ENCODE measurements at places on chromosomes 2 and 18. TPM values are rescaled to one million over a fixed set of nuclear protein-coding genes. Genes with fewer than 3 reads are reported as not detected.

- H3K27ac ChIP-seq = no peak overlapping the region
- no peaks in the 10 kb centered on the region for H3K27me3 ChIP-seq
- H3K36me3 ChIP-seq = no peaks in the 10 kb centered on the region
Observed at GRCh38 chr2:99762714-99763113, 272.9 kb upstream of the REV1 start.

GRCh38 chr2:12110074-12110473 is 363.6 kb downstream of the LPIN1 start:
- peaks cover 27% of the 10 kb centered on the region for H3K4me1 ChIP-seq
- H3K36me3 ChIP-seq = no peaks in the 10 kb centered on the region
- peak overlapping the region; percentile 13 for H3K4me3 ChIP-seq
- no peak overlapping the region for H3K27ac ChIP-seq

DNA sequence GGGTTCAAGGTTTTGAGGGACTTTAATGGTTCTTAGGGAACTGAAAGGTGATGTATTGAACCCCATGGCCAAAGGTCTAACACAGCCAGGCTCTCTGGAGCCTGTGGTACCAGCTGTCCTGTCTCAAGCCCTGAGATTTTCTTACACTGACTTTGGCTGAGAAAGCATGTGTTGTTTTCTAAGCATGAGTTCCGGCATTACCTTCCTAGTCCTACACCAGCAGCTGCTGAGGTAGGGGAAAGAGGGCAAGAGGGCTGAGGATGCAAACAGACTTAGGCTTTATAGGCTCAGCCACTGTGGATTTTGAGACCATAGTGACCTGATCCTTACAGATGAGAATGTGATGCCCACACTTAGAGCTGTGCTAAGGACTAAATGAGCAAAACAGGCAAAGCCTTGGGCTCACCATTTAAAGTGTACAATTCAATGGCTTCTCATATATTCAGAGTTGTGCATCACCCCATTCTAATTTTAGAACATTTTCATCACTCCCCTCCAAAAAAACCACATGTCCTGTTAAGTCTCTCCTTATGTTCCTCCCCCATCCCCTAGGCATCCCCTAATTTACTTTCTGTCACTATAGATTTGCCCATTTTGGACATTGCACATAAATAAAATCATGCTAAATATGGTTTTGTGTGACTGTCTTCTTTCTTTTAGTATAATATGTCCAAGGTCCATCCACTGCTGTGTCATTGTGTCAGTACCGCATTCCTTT is 99.7 kb upstream of the OTOS start:
- no peak overlapping the region for H3K27ac ChIP-seq
- DNase-seq = no peak
- no peaks in the 10 kb centered on the region for H3K4me1 ChIP-seq

DNA sequence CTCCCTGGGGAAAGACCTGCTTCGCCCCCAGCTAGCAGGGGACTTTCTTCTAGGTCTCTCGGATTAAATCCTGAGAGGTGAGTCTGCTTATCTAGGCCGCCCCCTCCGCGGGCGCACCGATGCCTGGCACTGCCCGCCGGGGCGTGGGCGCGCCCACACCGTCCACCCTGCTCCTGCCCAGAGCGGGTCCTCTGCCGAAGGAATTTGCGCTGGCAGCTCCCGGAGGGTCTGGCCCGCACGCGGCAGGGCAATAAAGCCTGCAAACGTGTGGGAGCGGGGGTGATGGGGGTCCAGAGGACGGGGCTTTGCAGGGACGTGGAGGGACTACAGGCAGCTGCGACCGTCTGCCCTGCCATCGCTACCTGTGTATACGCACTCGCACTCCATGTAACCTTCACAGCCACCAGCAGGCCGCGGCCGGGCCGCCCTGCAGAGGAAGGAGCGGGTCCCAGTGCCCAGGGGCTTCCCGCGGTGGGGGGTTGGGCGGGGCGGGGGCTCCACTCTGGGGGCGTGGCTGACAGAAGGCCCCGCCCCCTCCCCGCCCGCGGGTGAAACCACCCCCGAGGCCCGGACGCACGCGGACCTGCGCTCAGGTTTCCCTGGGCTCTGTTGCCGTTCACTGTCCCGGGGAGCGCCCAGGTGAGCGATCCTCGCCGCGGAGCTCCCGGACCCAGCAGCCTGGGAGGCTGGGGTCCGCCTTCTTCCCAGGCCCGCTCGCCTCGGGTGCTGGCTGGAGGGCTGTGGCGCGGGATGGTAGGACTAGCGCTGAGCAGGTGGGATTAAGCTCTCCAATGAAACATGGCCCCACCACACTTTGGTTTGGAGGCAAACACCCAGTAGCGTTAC is 174.5 kb upstream of the HS6ST1 start:
- H3K36me3 ChIP-seq = no peaks in the 10 kb centered on the region
- H3K27ac ChIP-seq = no peak overlapping the region

GRCh38 chr2:74884118-74884762 is 50.3 kb downstream of the HK2 start:
- peaks cover 83% of the 10 kb centered on the region for H3K36me3 ChIP-seq
- H3K27me3 ChIP-seq = no peaks in the 10 kb centered on the region
- H3K4me3 ChIP-seq = no peak overlapping the region
- H3K27ac ChIP-seq = no peak overlapping the region

- H3K4me3 ChIP-seq = no peak overlapping the region
- H3K27me3 ChIP-seq = no peaks in the 10 kb centered on the region
- H3K36me3 ChIP-seq = peaks cover 7% of the 10 kb centered on the region
- DNase-seq = peak; percentile 55
- peaks cover 9% of the 10 kb centered on the region for H3K4me1 ChIP-seq
Observed at GRCh38 chr18:79379931-79380815, 15.6 kb upstream of the NFATC1 start.

The GALNT3 gene
- total RNA-seq = 4.9 TPM

GRCh38 chr2:45919711-45920111 is 268.2 kb downstream of the PRKCE start:
- H3K27ac ChIP-seq = no peak overlapping the region
- no peak for DNase-seq
- H3K27me3 ChIP-seq = no peaks in the 10 kb centered on the region
- no peak overlapping the region for H3K4me3 ChIP-seq

DNA sequence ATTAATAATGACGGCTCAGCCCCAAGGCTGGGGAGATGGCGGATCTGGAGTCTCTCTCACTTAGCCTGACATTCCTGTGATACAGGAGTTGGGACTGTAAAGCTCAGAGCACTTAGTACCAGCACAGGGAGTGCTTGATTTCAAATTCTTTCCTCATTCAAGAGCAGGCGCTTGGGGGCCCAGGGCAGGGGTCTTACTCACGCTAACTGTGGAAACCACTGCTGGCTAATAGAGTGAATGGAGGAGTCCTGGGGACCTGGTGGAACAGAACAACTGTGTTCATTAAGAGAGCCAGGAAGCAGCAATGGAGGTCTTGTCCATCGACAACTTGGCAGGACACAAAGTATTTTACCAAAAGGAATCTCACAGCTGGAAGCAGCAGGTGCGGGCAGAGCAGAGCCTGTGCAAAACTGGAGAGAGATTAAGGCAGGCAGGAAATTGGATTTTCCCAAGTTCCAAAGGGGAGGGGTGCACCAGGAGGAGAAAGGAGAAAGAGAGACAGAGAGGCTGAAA is 358.9 kb downstream of the TNS1 start:
- DNase-seq = no peak
- no peak overlapping the region for H3K4me3 ChIP-seq
- no peaks in the 10 kb centered on the region for H3K36me3 ChIP-seq
- no peak overlapping the region for H3K27ac ChIP-seq
- no peaks in the 10 kb centered on the region for H3K4me1 ChIP-seq
- H3K27me3 ChIP-seq = no peaks in the 10 kb centered on the region

- DNase-seq = no peak
- H3K36me3 ChIP-seq = peaks cover 23% of the 10 kb centered on the region
- H3K27ac ChIP-seq = no peak overlapping the region
- peaks cover 2% of the 10 kb centered on the region for H3K27me3 ChIP-seq
- H3K4me1 ChIP-seq = peaks cover 16% of the 10 kb centered on the region
- H3K4me3 ChIP-seq = no peak overlapping the region
Observed at GRCh38 chr2:39730685-39731302, 48.3 kb downstream of the THUMPD2 start.

DNA sequence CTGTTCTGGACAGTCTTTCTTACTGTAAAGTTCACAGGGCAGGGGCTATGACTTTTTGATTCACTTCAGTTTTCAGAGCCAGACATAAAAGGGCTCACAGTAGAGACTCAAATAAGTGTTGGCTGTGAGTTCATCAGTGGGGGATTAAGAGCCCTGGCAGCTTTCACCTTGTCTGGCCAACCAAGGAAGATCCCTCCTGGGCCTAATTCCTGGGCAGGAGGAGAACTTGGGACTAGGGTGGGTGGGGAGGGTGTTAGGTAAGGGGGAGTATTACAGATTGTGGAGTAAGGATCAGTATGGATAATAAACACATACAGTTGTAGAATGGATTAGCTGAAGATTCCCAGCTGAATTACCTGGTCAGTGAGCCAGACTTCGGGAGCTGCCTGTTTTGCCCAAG is 904 bp upstream of the SFXN5 start:
- H3K4me3 ChIP-seq = peak overlapping the region; percentile 89
- peaks cover 20% of the 10 kb centered on the region for H3K4me1 ChIP-seq
- no peak for DNase-seq
- H3K27ac ChIP-seq = no peak overlapping the region
- H3K27me3 ChIP-seq = peaks cover 12% of the 10 kb centered on the region

The EFEMP1 gene
- not detected for total RNA-seq

- no peak for DNase-seq
- no peaks in the 10 kb centered on the region for H3K36me3 ChIP-seq
- no peaks in the 10 kb centered on the region for H3K27me3 ChIP-seq
- H3K4me1 ChIP-seq = no peaks in the 10 kb centered on the region
- no peak overlapping the region for H3K27ac ChIP-seq
Observed at GRCh38 chr2:150097901-150098531, 389.5 kb downstream of the RND3 start.

- no peak for DNase-seq
- H3K27ac ChIP-seq = no peak overlapping the region
- peaks cover 32% of the 10 kb centered on the region for H3K27me3 ChIP-seq
- no peaks in the 10 kb centered on the region for H3K36me3 ChIP-seq
- H3K4me3 ChIP-seq = no peak overlapping the region
- no peaks in the 10 kb centered on the region for H3K4me1 ChIP-seq
Observed at GRCh38 chr18:5885361-5885760, 10.0 kb downstream of the TMEM200C start.

GRCh38 chr2:16739778-16740581 is 74.3 kb upstream of the CYRIA start:
- H3K27me3 ChIP-seq = peaks cover 6% of the 10 kb centered on the region
- H3K4me3 ChIP-seq = no peak overlapping the region
- no peaks in the 10 kb centered on the region for H3K36me3 ChIP-seq
- H3K4me1 ChIP-seq = no peaks in the 10 kb centered on the region

The ABCG5 gene
- total RNA-seq = not detected

DNA sequence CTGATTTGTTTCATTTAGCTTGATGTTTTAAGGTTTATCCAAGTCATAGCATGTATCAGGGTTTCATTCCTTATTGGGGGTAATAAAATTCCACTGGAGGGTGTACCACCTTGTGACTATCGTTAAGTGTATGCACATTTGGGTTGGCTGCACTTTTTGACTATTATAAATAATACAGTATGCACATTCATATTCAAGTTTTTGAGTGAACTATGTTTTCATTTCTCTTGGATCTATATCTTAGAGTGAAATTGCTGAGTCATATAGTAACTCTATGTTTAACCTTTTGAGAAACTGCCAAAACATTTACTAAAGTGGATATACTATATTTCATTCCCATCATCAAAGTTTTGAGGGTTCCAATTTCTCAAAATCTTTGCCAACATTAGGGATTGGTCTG is 952.7 kb downstream of the TDRD15 start:
- no peak overlapping the region for H3K4me3 ChIP-seq
- H3K27me3 ChIP-seq = no peaks in the 10 kb centered on the region
- DNase-seq = no peak
- no peak overlapping the region for H3K27ac ChIP-seq
- H3K4me1 ChIP-seq = no peaks in the 10 kb centered on the region
- no peaks in the 10 kb centered on the region for H3K36me3 ChIP-seq

The FAM124B gene
- 0.64 TPM for total RNA-seq

The SERPINB2 gene
- not detected for total RNA-seq
